Cardiac fibroblast (primary cell): ENCODE measurements at places on chromosomes 11 and 22.

DNA sequence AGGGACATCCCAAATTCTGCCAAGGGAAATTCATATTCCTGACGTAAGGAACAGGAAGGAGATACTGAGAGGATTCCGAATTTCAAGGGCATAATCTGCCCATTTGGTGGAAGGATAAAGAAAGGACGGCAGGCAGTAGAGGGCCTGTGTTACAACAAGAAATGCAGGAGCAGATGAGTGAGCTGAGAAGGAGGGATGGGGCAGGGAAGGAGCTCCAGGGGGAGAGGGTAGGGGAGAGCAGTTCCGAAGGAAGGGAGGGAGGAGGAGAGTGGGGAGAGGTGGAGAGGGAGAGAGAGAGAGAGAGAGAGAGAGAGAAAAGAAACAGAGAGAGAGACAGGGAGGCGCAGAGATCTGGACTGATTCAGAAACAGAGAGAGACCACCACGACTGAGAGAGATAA lies 843 bp downstream of the OPCML start:
- DNase-seq: no peak

DNA sequence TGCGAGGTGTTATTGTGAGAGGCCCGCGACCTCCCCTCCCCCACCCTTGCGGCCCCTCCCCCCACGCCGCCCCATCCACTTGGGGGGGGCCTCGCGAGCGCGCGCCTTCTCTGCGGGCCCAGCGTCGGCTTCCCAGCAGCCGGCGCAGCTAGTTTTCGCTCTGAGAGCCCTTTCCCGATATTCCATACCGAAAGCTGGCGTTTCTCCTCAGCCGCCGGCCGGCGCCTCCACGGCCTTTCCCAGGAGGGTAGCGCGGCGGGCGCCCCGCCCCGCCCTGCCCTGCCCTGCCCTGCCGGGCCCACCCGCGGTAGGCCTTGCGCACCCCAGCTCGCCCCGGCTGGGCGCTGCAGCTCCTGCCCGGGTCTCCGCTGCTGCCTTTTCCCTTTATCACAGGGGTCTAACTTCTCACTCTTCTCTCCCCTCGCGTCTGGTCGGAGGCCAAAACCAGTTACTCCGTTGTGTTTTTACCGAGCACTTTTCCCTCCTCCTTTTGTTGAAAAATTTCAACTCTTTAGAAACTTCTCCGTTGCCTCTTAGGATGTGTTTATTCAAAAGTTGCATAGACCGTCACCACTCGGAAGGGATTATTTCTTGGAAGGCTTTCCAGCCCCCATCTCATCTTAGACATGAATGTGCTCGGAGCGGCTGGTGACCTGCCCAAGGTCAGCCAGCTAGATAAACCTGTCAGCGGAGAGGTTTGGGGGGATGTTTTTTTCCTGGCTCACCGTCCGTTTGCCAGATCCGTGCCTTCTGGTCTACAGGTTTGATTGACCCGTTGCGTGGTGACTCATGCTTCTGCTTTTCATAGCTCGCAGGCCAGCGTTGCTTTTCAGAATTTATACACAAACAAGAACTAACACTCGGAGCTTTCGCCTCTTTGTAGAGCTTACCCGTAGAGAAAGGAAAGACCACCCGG lies 648 bp downstream of the PAFAH1B2 start:
- DNase-seq: peak; percentile 78

GRCh38 chr11:17805873-17806272 lies 71.3 kb downstream of the KCNC1 start:
- peak; percentile 19 for DNase-seq

- no peak for DNase-seq
Measured at GRCh38 chr22:43743929-43744643, 68.0 kb downstream of the EFCAB6 start.

GRCh38 chr22:39144101-39144767 lies 8.2 kb downstream of the CBX7 start:
- peak; percentile 49 for DNase-seq
